ENCODE measurements at places on chromosomes 3 and 15. TPM values are rescaled to one million over a fixed set of nuclear protein-coding genes. Genes with fewer than 3 reads are reported as not detected.

- peak; percentile 5 for DNase-seq
- no peaks in the 10 kb centered on the region for H3K27me3 ChIP-seq
- no peaks in the 10 kb centered on the region for H3K36me3 ChIP-seq
- H3K4me3 ChIP-seq, result no peak overlapping the region
Observed at GRCh38 chr15:50506121-50506520, 40.3 kb downstream of the USP50 start.

- DNase-seq, result no peak
- H3K4me3 ChIP-seq, result no peak overlapping the region
- H3K27me3 ChIP-seq, result no peaks in the 10 kb centered on the region
- H3K27ac ChIP-seq, result no peak overlapping the region
- peaks cover 3% of the 10 kb centered on the region for H3K36me3 ChIP-seq
- H3K4me1 ChIP-seq, result no peaks in the 10 kb centered on the region
Observed at GRCh38 chr3:23553353-23553752, 252.4 kb upstream of the UBE2E1 start.

- H3K4me3 ChIP-seq, result no peak overlapping the region
- peaks cover 2% of the 10 kb centered on the region for H3K36me3 ChIP-seq
- no peak for DNase-seq
- H3K27me3 ChIP-seq, result no peaks in the 10 kb centered on the region
- H3K4me1 ChIP-seq, result peaks cover 31% of the 10 kb centered on the region
Observed at GRCh38 chr15:63073497-63074172, 31.1 kb downstream of the TPM1 start.

DNA sequence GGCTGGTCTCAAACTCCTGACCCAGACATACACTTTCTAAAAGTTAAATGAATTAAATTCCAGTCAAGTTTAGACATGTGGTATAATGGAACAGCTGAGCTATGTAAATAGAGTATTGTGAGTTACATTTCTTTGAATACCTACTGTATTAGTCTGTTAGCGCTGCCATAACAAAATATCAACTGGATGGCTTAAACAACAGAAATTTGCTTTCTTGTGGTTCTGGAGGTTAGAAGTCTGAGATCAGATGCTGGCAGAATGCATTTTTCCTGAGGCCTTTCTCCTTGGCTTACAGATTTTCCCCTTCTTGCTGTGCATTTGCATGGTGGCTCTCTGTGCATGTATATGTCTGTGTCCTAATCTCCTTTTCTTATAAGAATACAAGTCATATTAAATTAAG is 101.5 kb upstream of the TGFBR2 start:
- H3K36me3 ChIP-seq, result no peaks in the 10 kb centered on the region
- no peak overlapping the region for H3K27ac ChIP-seq
- H3K27me3 ChIP-seq, result no peaks in the 10 kb centered on the region
- no peak overlapping the region for H3K4me3 ChIP-seq
- no peaks in the 10 kb centered on the region for H3K4me1 ChIP-seq

DNA sequence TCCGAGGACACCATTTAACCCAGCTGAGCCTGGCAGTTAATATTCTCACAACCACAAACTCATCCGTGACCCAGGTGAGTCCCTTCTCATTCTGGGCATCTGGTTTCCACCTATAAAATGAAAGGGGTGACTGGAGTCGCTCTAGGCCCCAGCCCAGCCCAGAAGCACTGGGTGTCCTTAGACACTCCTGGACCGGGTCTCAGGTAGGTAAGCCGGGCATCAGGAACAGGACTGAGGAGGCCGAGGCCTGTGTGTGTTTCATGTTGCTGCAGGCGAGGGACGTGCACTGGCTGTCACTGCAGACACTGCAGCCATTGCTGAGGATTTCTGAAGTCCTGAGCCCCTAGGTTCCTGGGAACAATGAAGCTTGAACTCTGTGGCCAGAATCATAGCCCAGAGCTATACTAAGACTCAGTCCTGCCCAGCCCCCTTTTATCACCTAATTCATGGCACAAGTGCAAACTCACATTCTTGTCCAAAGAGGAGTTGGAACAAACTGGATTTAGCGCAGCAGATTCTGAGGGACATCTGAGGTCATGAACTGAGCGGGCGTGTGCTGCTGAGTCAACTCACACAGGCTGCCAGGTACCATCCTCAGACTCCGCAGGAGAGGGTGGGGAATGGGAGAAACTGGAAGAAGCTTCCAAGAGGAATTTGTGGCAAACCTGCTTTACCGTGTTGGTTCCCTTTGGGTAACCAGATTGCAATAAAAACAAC is 184.9 kb downstream of the FAM43A start:
- H3K4me1 ChIP-seq, result peaks cover 15% of the 10 kb centered on the region
- DNase-seq, result no peak
- no peaks in the 10 kb centered on the region for H3K36me3 ChIP-seq
- no peaks in the 10 kb centered on the region for H3K27me3 ChIP-seq
- H3K27ac ChIP-seq, result no peak overlapping the region

DNA sequence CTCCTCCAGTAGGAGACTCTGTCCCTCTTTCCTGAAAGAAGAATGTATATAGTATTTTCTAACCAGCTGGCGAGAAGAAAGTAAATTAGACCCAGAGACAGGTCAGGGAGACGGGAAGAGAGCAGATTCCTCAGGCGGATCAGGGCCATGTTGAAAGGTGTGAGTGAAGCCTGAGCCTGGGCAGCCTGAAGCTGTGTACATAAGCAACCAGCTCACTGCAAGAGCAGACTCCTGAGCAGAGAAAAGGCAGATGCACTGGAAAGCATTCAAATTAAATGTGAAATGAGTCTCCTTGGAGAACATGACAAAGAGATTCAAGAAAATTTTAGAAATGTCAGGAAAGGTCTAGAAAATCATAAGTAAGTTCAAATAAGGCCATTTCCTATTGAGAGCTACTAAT is 165.8 kb downstream of the GOLIM4 start:
- H3K4me1 ChIP-seq, result no peaks in the 10 kb centered on the region
- no peak overlapping the region for H3K27ac ChIP-seq
- H3K4me3 ChIP-seq, result no peak overlapping the region

The LMAN1L gene
- total RNA-seq, result not detected

- H3K27me3 ChIP-seq, result peaks cover 48% of the 10 kb centered on the region
- H3K4me3 ChIP-seq, result peak overlapping the region; percentile 100
- no peak for DNase-seq
- H3K4me1 ChIP-seq, result peaks cover 69% of the 10 kb centered on the region
- no peak overlapping the region for H3K27ac ChIP-seq
Observed at GRCh38 chr15:70097063-70097320, 725 bp downstream of the TLE3 start.

DNA sequence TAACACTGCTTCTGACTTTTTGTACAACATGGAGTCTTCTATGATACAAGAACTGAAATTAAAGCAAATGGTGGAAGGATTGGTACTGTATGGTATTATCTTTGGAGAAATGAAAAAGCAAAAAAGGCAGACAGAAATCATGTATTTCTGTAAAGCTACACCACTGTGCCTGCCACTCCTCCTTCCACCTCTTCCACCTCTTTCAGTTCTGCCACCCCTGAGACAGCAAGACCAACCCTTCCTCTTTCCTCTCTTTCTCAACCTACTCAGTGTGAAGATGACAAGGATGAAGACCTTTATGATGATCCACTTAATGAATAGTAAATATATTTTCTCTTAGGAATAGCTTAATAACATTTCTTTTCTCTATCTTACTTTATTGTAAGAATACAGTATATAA is 57.0 kb downstream of the CD200 start:
- peaks cover 10% of the 10 kb centered on the region for H3K36me3 ChIP-seq
- peaks cover 54% of the 10 kb centered on the region for H3K4me1 ChIP-seq

DNA sequence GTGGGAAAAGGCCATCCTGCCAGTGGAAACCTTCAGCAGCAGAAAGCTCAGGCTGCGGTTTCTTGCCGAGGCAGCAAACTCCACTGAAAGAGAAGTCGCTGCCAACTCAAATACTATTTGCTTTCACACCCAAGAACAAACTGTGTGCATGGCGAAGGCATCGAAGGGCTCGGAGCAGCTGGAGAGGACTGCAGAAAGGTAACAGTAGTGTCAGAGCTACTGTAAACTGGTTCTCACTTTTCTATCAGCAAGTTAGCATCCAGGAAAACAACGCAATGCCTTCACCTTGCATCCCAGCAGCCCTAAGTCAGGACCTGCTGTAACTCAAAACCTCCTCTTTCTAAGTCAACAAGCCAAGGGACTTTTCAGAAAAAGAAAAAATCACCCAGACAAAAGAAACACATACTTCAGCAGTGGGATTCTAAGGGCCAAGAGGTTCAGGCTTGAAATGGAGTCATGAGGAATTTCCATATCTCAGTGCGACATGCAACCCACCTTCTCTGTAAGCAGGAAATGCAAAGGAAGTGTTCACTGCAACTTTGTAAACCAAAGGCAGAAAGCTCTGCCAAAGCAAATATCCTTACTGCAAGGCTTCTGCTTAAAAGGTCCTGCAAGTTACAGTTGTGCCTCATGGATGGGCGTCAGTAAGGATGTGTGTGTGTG is 193.5 kb downstream of the FOXP1 start:
- H3K4me1 ChIP-seq, result peaks cover 14% of the 10 kb centered on the region
- no peak overlapping the region for H3K27ac ChIP-seq
- DNase-seq, result no peak
- H3K36me3 ChIP-seq, result no peaks in the 10 kb centered on the region

The BMF gene
- total RNA-seq, result 18.0 TPM

- H3K4me3 ChIP-seq, result no peak overlapping the region
- no peaks in the 10 kb centered on the region for H3K27me3 ChIP-seq
- no peaks in the 10 kb centered on the region for H3K4me1 ChIP-seq
- H3K36me3 ChIP-seq, result no peaks in the 10 kb centered on the region
- DNase-seq, result no peak
- H3K27ac ChIP-seq, result no peak overlapping the region
Observed at GRCh38 chr3:102736288-102736974, 301.6 kb downstream of the ZPLD1 start.

- no peaks in the 10 kb centered on the region for H3K36me3 ChIP-seq
- H3K27ac ChIP-seq, result no peak overlapping the region
- no peak overlapping the region for H3K4me3 ChIP-seq
Observed at GRCh38 chr3:123386477-123387040, 62.3 kb downstream of the ADCY5 start.

DNA sequence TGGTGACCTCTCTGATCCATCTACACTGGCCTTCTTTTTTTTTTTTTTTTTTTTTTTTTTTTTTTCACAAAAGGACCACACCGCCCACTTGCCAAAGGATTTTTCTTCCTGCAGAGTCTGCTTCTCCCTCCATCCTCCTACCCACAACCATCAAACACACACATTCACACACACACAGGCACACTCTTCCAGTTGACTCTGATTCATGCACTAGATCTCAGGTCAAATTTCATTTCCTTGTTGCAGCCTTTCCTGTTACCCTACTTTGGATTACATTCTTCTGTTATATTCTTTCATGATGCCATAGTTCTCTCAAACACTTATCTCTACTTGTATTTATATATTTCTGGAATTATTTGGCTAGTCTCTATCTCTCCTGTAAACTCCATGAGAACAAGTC is 133.9 kb downstream of the STAC start:
- no peaks in the 10 kb centered on the region for H3K4me1 ChIP-seq
- no peaks in the 10 kb centered on the region for H3K36me3 ChIP-seq
- H3K4me3 ChIP-seq, result no peak overlapping the region
- no peak overlapping the region for H3K27ac ChIP-seq
- no peak for DNase-seq

The CD96 gene
- not detected for total RNA-seq

The PRR20G gene
- total RNA-seq, result not detected

GRCh38 chr3:37741644-37742043 is 120.0 kb upstream of the CTDSPL start:
- H3K27me3 ChIP-seq, result no peaks in the 10 kb centered on the region
- no peaks in the 10 kb centered on the region for H3K36me3 ChIP-seq
- no peak overlapping the region for H3K27ac ChIP-seq
- peaks cover 47% of the 10 kb centered on the region for H3K4me1 ChIP-seq

- H3K4me3 ChIP-seq, result peak overlapping the region; percentile 90
- peaks cover 16% of the 10 kb centered on the region for H3K4me1 ChIP-seq
- no peak for DNase-seq
- no peak overlapping the region for H3K27ac ChIP-seq
- no peaks in the 10 kb centered on the region for H3K36me3 ChIP-seq
Observed at GRCh38 chr3:126982126-126982470, 817 bp upstream of the PLXNA1 start.

- H3K4me1 ChIP-seq, result peaks cover 16% of the 10 kb centered on the region
- H3K27ac ChIP-seq, result no peak overlapping the region
- H3K4me3 ChIP-seq, result no peak overlapping the region
- DNase-seq, result no peak
Observed at GRCh38 chr15:85298941-85299340, 81.5 kb upstream of the AKAP13 start.

DNA sequence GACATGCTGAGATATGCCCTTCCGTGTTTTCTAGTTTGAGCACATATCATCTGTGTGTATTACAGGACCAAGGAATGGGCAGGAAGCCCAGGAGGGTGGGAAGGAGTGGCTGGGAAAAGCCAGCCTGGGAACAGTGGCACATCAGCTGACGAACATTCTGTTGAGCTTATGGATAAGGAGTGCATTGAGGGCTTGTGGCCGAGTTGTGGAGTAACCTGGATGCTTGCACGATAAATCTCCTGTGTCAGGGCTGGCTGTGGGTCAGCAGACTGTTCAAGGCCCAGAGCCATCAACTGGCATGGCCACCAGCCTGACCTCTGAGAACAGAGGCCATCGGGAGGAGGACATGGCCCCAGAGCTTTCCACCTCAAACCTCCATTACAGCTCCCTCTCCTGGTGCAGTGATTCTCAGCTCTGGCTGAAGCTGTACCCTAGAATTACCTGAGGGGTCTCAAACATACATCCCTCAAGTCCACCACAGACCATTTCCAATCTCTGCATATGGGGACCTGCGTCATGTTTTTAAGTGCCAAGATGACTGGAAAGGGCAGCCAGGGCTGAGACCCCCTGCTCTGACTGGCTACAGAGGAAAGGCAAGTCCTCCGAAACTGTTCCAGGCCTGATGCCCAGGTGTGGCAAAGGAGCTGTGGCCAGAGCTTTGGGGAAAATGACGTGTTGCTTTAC is 4.8 kb upstream of the VILL start:
- DNase-seq, result no peak
- H3K27ac ChIP-seq, result peak overlapping the region; percentile 43
- no peaks in the 10 kb centered on the region for H3K27me3 ChIP-seq
- no peaks in the 10 kb centered on the region for H3K36me3 ChIP-seq
- no peaks in the 10 kb centered on the region for H3K4me1 ChIP-seq

DNA sequence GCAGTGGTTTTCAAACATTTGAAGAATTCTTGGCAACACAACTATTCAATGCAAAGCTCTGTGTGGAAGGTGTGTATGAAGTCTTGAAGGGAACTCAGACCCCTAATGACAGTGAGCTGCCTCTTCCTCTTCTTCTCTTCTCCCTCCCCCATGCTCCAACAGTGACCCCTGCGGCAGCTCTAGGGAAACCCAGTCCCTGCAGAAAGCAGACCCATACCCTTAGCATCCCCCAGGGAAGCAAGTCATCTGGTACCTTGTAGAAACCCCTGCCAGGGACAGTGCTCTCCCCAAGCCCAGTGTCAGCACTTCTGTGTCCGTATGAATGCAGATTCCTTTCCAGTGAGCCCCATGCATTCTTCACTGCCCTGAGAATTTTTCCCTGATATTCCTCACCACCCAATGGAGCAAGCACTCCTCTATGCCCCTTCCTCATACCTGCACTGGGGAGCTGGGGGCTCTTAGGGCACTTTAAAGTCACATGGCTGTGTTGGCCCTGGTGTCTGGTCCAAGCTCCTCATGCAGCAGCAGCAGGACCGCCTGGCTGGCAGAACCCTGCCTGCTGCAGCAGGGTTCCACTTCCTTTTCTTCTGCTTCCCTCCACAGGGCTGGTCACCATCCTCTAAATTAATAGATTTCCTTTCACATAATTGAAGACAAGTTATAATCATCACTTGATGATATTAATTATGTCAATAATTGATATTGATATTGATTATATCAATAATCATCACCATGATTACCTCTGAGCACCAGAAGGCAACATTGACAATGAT is 442.5 kb downstream of the EPHB1 start:
- no peaks in the 10 kb centered on the region for H3K27me3 ChIP-seq
- no peak overlapping the region for H3K4me3 ChIP-seq
- H3K4me1 ChIP-seq, result peaks cover 9% of the 10 kb centered on the region
- DNase-seq, result no peak

The NR2F2 gene
- 150 TPM for total RNA-seq

Data from neural crest cell (in vitro differentiated cells).